ENCODE measurements at places on chromosomes 2 and 18. TPM values are rescaled to one million over a fixed set of nuclear protein-coding genes. Genes with fewer than 3 reads are reported as not detected.

DNA sequence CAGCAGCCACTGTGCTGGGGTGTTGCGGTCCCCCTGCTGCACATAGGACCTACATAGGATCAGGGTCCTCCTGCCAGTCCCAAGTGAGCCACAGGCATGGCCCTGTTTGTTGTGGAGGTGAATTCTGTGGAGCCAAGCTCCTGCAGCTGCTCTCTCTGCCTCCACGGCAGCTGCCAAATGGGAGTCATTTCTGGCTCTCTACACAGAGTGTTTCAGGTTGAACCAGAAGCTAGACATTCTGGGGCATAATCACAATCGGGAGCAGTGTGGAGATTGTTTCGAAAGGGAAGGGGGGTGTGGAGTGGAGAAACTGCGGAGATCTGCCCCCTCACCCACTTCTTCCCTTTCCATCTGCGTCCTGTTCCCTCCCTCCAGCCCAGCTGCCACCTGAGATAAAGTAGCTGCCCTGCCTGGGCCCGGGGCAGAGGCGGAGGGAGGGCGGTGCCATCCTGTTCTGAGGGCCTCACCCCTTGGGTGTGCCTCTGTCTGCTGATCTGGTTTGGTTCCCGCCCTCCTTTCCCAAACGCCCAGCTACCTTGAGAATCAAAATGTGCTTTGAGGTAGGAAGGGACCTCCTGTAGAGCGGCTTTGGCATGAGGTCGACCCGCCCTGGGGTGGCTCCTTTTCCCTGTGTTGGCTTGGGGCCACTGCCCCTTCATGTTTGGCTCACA, 139.4 kb downstream of the WDSUB1 start:
- no peak for DNase-seq

GRCh38 chr2:208541461-208541988, 134.9 kb downstream of the PTH2R start:
- no peak for DNase-seq

Gene LIMS4
- 2.0 TPM for total RNA-seq

- DNase-seq, result no peak
These were observed 96.6 kb downstream of the RAPH1 start for GRCh38 chr2:203438528-203438927.

Gene CRYGC
- total RNA-seq, result not detected

Data from omental fat pad (tissue), 4 donors.